ENCODE measurements at places on chromosomes 3 and 15.

DNA sequence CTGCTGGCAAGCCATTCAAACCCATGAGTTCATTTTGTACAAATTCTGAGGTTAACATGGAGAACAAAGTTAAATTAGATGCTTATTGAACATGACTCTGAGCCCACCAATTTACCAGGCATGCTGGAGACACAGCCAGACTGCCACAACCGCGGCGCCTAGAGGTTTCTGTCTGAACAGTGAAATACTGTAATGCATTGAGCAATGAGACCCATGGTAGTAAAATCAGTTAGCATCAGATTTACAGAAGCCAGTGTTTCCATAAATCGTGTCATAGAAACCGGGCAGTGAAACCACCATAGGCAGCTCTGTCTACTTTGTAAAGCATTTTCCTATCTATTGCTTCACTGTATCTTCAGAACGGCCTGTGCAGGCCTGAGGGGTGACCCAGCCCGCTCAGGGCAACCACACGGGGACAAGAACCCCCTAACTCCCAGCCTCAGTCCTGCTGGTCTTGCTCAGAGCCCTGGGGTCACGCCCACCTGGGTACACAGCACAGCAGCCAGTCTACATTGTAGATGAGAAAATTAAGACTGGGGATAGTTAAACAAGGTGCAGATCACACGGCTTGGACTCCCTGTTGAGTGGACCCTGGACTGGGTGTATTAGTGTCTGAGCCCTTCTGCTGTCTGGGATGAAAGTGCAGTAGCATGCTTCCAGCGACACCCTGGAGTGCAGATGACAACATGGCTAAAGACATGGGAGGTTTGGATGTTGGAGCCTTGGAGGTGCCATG is 44.2 kb downstream of the MGLL start:
- DNase-seq, result no peak

DNA sequence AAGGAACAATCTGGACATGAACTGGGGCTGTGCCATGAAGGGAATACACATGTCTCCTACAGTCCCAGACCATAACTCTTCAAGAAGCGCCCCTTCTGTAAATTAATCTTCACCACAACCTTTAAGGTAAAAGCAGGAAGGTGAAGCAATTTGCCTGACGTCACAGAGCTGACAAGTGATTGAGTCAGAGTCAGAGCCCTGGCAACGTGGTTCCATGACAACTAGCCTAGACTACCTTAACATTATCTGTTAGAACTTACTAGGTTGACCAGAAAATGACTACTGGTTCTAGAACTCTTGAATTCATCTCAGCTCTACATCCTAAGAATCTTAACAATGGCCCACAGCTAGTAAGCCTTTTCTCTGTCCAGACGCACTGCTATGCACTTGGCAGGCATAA is 124.6 kb downstream of the NTRK3 start:
- no peak for DNase-seq

DNA sequence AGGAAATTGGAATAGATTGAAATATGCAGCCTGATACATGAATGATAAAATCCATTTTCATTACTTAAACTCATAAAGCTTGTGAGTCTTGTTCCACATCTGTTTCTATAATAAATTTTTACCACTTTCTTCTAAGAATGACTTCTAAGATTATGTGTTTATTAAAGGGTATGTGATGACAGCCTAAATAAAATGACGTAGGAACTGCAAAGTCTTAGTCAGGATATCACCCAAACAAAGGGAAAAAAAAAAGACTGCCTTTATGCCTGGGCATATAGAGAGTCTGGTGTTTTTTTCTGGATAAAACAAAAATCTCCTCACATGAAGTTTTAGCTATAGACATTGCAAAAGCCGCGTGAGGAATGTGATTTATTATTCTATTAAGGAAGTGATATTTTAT is 844.0 kb downstream of the DIPK2A start:
- DNase-seq, result no peak

DNA sequence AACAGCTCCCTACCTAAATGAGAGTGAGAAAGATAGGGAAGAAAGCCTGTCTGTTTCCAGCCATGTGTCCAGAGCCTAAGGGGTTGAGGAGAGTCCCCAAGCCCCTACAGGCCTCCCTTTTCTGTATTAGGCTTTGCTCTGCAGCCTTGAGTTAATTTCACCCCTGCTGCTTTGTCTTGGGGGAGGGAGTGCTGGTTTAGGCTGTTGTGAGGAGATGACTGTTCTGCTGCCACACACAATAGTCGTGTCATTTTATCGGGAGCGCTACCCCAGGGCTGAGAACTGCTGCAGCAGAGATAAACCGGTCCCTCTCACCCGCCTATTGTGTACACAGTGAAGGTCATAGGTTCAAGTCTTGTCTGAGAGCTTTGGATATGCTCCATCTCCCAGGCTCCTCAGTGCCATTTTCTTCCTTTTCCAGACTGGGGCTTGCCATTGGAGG is 1.4 kb downstream of the ZNF609 start:
- DNase-seq, result no peak

GRCh38 chr3:88189361-88189810 is 39.6 kb downstream of the C3orf38 start:
- DNase-seq, result no peak

DNA sequence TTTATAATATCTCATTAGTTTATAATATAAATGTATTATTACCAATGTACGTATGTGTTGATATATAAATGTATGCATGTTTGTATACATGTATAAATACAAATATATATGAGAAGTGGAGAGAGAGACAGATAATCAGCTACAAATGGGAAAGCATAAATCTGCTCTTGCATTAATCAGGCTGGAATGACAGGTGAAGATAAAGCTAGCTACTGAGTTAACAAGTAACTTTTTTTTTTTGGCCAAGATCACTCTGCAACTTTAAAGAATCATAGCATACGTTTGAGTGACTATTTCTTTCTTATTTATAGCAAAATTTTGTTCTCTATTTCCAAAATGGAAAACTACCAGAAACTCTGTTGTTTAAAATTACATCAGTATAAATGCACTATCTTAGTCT is 422.8 kb downstream of the SI start:
- no peak for DNase-seq

DNA sequence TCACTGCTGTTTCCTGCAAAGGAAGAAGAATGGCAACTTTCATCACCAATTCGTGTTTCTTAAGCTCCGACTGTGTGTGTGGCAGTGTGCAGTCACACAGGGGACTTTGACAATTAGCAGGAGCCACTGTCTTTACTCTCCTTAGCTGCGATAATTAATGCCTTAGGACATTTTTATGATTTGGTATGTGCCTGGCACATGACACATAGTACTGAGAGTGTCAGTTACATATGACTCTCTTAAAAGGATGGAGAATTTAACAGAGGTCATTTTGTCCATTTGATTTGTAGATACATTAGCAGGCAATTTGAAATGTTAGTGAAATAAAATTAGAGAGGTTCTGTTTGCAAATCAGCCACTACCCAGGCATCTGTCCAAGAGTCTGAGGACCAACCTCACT is 128.9 kb upstream of the VEPH1 start:
- DNase-seq, result no peak

GRCh38 chr3:190737446-190737845 is 125.0 kb downstream of the GMNC start:
- DNase-seq, result no peak

DNA sequence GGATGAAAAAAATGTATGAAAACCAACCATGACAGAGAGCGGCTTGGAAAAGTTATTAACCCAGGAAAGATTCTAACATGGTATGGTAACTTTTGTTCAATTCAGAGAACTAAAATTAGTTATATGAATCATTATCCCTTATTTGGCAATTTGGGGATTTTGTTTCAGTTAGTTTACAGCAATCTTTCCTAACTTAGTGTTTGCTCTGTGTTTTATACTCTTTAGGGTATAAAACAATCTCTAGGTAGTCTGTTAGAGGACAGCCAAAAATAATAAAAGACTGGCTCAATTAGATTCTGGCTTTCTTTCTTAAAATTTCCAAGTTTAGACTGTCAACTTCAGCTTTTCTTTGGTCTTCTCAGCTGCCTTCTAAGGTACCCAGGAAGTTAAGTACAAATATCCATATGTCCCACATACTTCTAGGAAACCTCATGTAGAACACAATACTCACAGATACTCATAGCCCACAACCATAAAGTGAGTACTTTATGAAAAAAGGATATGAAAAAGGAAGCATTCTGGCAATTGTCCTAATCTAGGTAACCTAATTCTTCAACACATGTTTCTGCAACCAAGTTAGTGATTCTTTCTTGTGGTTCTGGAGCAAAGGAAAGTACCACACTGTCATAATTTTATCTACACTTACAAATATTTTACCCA is 849.3 kb downstream of the ROBO1 start:
- DNase-seq, result no peak

DNA sequence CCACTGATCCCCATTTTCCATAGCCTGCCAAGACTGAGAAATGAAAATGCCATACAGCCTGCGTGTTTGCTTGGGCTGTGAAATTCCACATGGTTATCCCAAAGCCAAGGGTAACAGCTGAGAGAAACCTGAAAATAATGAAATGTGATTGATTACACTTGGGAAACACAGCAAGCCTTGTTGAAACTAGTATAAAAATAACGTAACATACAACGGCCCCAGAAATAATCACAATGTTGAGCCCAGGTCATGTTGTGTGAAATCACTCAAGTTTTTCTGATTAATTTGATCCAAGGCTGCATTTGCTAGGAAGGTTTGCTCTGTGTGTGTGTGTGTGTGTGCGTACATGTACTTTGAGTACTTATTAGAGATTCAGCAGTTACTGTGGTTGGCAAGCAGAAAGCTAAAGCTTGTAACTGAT is 269.0 kb downstream of the OXSM start:
- no peak for DNase-seq
